Glomerular endothelial cell (primary cell): ENCODE measurements at places on chromosomes 11 and 22. TPM values are rescaled to one million over a fixed set of nuclear protein-coding genes. Genes with fewer than 3 reads are reported as not detected.

PPP1CA gene
- 218 and 230 TPM in 2 replicates for total RNA-seq

GRCh38 chr11:2666401-2666741 lies 33.4 kb downstream of the KCNQ1OT1 start:
- no peak for DNase-seq

DNA sequence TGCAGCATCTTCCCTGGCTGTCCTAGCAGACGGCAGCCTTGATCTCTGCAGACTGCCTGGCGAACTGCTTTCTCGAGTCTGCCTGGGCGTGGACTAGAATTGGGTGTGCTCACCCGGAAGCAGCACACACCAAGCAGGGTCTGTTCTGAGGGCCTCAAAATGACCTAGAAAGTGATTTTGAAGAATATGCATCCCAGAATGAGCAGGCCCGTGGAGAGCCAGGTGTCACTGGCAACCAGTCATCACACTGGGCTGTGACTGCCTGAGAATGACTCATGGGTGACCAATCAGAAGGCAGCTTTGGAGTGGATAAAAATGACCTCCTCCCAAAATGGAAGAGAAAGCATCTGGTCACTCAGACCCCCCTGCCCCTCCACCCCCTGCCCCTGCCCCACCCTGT lies 114.9 kb upstream of the NECTIN1 start:
- DNase-seq: no peak

GRCh38 chr22:17803609-17804270 lies 29.5 kb upstream of the BID start:
- no peak for DNase-seq

DNA sequence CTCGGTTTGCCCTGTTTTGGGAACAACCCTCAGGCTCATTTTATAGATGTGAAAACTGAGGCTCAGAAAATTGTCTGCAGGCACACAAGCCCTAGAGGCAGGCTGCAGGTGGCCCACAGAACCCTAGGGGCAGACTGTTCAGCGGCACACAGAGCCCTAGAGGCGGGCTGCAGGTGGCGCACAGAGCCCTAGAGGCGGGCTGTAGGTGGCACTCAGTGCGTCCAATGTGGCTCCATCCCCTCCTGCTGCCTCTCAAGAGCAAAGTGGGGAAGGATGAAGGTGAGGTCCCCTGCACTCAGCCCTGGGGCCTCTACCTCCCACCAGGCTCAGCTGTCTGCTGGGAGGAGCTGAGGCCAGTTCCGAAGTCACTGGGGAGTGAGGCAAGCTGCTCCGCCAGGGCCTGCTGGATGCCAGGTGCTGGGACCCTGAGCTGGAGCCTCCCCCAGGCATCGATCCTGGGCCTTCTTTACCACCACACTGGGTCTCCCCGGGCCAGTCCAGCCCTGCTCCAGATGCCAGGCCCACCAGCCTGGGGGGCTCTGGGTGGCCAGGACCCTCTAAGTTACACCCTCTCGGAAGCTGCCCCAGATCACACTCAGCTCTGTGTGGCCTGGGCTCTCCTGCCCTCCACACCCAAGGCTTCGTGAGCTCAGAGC lies 2.3 kb downstream of the ACY3 start:
- no peak for DNase-seq
